ENCODE measurements at places on chromosomes 13 and 19.

- no peak for DNase-seq
Measured at GRCh38 chr19:19110410-19111135, 27.7 kb downstream of the TMEM161A start.

- DNase-seq, result no peak
Measured at GRCh38 chr13:75486146-75487062, 4.4 kb upstream of the TBC1D4 start.

GRCh38 chr13:28326056-28326455 is 168.9 kb downstream of the FLT1 start:
- no peak for DNase-seq

DNA sequence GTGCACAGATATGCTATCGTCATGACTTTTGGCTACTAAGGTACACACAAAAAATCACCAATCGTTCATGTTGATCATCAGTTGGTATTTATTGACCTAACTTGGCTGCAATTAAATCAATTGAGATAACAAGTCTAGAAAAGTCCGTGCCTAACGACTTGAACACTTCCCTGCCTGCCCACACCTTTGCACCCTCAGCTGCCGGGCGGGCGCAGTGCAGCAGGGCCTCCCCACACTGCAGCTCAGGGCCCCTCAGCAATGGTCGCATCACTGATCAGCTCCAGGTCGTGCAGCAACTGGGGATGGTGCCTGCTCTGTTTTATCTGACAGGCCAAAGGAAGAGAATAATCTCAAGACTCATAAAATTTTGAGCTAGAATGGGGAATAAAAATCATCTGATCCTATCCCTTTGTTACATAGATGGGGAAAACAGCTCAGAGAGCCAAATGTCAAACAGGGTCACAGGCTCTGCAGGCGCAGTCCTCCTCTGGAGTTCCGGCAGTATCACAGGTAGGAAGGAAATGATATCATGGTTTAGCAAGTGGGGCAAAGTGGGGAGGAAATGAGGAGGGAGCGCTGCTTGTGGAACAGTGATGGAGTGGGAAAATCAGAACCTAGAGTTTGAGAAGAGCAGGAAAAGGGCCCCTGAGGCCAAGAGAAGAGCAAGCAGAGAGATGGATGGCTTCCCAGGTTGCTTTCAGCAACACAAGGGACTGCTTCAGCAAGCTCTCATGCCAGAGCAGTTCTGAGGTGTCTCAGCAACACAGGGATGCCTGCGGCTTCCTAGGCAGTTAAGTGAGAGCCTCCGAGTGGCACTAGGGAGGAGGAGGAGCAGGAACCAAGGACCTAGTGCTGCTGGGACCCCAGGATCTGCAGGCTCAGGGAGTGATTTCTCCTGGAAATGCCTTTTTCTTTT is 57.5 kb downstream of the SLC7A1 start:
- no peak for DNase-seq

DNA sequence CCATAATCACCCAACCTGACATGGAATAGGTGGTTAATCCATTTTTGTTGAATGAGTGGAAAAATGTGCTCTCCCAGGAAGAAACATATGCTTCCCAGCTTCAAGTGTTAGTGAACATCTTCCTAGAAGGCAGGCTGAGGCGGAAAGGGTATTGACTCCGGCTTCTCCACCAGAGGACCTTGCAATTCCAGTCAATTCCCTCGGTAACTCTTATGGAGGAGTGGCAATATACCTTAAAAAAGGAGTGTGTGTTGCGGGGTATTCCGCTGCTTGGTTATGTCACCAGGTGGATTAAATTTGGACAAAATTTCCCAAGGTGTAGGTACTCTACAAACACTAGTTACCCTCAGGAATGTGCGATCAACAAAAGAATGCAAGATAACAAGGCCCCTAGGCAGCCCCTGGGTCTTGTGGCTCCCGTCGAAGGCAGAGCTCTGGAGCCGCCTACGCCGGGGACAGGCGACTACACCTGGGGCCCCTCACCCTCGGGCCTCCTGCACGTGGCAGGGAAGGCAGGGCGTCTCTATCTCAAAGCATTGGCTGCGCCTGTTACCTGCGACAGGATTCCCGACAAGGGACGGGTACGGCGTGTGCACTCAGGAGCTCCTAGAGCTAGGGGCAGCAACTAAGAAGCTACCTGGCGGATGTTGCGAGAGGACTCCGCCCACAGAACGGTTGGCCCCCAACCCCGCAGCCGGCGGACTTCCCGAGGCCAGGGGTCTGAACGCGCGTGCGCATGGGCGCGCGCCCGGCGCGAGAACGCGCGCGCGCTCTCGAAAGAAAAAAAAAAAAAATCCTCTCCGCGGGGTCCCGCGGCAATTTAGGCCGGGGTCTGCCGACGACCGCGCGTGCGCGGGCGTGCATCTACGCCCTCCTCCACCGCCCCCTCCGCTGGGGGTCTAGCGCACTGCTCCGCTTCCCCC is at the start of gene WDR87:
TSS of gene WDR87 (minus strand) at position 649 of the 923 bp plus-strand sequence. CDS start 8,355 bp downstream, outside the sequence.
- DNase-seq, result no peak

GRCh38 chr19:48819366-48819816 is 8.6 kb upstream of the BCAT2 start:
- peak; percentile 74 for DNase-seq

- no peak for DNase-seq
Measured at GRCh38 chr19:7544626-7545025, 9.1 kb downstream of the PNPLA6 start.

GRCh38 chr19:2045501-2046045 is 5.5 kb downstream of the MKNK2 start:
- DNase-seq, result no peak

DNA sequence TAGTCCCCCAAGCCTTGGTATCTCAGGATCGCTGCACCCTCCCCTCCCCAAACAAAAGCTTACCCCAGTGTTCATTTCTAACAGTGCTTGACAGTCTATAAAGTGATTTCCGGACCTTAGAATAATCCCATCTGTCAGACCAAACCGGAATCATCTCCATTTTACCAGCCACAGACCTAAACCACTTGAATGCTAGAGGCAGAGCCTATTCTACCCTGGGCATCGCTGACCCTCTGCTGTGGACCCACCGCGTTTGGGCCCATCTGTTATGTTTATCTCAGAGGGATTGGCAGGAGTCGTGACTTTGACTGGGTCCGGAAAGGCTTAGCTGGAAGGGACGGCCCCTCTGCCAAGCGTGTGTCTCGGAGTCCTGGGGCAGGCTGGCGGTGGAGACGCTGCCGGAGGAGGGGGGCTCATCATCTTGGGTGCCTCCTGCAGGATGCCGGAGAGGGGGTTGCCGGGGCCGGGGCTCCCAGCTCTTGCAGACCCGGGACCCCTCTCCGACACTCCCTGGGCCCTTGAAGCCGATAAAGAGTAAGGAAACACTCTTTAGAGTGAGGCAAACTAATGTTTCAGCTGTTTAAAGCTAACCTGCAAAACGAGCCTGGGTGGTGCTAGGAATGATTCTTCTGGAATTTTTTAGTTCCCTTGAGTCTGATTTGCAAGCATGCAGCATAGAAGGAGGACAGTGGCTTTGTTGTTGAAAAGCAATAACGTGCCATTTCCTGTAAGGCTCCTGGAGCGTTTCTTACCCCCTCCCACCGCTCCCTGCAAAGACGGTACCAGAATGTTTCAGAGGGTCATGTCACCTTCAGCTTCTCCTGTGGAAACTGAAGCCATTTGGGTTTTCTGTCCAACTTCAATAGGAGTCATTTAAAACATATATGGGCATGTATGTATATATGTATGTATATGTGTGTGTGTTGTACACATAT is 1.3 kb downstream of the SLC25A42 start:
- no peak for DNase-seq

DNA sequence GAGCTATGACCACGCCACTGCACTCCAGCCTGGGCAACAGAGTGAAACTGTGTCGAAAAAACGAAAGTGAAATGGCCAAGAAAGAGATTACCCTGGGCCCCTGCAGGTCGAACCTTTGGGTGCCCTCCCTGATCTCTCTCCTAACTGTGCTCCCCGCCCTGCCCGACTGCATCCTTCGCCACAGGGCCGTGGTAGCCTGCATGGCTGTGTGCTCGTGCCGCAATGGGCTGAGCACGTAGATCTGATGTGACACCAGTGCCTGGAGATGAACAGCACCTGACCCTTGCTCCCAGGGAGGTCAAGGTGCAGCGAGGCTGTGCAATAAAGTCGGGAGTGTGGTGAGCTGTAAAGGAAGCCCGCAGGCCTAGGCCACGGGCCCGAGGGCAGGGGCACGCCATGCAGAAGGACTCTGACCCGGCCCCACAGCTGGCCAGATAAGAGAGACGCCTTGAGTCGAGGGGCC is 60.2 kb downstream of the PEX11G start:
- no peak for DNase-seq

GRCh38 chr19:36081385-36081784 is 26.7 kb downstream of the WDR62 start:
- no peak for DNase-seq

GRCh38 chr19:38922482-38922881 is 8.1 kb downstream of the SARS2 start:
- no peak for DNase-seq

GRCh38 chr19:15869109-15869555 is 28.7 kb downstream of the CYP4F2 start:
- no peak for DNase-seq

DNA sequence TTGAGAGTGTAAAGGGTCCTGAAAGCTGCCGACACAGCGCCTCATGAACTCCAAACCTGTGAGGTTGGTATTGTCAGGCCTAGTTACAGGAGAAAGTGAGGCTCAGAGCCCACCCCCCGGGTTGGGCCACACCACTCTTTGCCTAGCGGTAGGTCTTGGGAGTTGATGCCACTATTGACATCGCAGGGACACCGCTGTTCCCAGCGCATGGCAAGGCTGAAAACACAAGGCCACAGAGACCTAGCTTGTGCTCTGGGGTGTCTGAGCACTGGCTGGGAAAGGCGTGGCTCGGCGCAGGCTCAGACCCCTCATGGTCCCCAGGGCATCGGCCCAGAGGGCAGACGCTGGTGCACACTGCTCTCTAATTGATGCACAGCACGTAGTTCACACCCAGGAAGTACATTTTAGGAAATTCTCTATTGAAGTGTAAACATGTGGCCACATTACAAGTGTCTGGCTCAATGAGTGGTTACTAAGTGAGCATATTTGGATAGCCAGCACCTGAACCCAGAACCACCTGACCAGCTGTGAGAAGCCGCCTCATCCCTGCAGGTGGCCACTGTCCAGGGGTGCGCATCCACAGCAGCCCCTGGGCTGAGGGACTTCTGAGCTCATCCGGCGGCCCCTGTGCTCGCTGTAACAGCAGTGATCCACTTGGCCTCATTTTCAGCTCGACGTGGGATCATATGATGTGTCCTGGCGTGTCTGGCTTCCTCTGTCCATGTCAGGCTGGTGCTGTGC is 27.3 kb downstream of the UPF1 start:
- no peak for DNase-seq

DNA sequence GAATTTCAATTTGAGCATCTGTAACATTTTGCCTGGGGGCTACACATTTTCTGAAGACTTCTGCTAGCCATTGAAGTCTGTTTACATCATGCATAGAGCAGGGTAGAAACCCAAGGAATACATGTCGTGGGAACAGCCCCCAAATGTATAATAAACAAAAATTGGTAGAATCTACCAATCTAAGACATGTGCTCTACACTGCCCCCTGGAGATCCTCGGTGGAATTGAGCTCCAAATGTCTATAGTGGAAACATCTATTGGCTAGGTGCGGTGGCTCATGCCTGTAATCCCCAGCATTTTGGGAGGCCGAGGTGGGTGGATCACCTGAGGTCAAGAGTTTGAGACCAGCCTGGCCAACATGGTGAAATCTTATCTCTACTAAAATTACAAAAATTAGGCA is 57.3 kb downstream of the MBD3L2B start:
- DNase-seq, result no peak

- DNase-seq, result no peak
Measured at GRCh38 chr13:86318450-86318849, 519.2 kb upstream of the SLITRK6 start.

Measured in thoracic aorta (tissue), 2 donors.